ENCODE measurements at places on chromosomes 2 and 18. TPM values are rescaled to one million over a fixed set of nuclear protein-coding genes. Genes with fewer than 3 reads are reported as not detected.

DNA sequence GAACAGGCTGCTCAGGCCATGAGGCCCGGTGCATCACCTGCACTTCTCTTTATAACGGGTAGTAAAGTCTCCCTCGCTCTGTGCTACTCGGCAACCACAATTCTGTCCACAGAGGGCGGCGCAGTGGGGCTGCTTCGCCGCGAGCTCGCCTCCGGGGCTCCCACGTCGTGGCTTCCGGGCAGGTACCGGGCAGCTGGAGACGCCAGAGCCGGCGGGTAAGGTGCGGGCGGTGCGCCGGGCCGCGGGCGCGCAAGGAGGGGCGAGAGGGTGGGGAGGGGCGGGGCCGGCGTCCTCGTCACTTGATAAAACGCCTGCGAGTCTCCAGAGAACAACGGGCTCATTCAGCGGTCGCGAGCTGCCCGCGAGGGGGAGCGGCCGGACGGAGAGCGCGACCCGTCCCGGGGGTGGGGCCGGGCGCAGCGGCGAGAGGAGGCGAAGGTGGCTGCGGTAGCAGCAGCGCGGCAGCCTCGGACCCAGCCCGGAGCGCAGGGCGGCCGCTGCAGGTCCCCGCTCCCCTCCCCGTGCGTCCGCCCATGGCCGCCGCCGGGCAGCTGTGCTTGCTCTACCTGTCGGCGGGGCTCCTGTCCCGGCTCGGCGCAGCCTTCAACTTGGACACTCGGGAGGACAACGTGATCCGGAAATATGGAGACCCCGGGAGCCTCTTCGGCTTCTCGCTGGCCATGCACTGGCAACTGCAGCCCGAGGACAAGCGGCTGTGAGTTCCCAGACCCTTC is at the start of gene ITGA6:
Gene ITGA6 (plus strand): TSS at position 331 of the 734 bp plus-strand sequence.
- peak; percentile 83 for DNase-seq

DNA sequence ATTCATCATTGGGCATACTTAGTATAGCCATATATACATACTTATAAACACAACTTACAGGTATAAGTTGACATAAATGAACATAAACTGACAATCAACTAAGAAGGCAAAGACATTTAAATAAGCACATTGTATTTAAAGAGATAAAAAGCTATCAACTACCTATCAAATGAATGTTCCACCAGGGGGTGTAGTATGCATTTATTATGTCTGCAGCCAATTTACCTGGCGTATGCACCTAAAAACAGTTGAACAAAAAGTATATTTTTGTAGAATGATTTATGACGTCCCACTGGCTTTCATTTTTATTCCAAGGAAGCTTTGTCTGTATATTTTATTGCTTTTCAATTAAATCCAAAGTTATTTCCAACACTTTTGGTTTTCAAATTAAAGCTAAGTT is 323.5 kb downstream of the AFF3 start:
- DNase-seq, result no peak

DNA sequence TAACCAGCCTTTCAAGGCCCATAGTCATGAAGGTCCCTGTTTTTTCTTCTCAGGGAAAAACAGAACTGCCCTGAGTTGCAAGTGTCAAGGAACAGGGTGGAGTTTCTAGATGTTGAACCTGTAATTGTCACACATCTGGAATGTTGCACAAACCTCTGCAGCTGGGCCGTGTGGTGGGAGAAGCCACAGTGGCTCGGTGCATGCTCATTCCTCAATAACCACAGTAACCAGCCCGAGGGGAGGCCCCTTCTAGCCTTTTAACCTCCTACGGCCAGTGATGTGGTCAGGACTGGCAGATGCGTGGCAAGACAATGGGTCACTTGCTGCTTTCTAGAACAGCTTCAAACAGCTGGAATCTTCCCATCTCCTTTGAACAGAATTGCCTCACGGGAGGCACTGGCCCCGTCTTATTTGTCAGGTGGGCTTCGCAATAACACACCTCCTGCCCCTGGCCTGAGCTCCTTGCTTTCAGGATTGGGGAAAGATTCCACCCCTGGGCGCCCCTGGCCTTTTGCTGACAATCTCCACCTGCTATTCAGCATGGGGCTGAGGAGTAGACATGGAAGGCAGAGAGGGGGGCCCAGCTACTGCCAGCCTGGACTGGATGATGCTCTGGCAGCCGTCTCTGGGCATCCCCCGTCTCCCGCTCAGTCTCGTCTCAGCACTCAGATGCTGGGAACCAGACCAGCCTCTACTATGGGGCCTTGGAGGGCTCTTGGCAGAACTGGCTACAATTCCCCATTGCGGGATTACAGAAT is 102.9 kb downstream of the KLHL29 start:
- no peak for DNase-seq

DNA sequence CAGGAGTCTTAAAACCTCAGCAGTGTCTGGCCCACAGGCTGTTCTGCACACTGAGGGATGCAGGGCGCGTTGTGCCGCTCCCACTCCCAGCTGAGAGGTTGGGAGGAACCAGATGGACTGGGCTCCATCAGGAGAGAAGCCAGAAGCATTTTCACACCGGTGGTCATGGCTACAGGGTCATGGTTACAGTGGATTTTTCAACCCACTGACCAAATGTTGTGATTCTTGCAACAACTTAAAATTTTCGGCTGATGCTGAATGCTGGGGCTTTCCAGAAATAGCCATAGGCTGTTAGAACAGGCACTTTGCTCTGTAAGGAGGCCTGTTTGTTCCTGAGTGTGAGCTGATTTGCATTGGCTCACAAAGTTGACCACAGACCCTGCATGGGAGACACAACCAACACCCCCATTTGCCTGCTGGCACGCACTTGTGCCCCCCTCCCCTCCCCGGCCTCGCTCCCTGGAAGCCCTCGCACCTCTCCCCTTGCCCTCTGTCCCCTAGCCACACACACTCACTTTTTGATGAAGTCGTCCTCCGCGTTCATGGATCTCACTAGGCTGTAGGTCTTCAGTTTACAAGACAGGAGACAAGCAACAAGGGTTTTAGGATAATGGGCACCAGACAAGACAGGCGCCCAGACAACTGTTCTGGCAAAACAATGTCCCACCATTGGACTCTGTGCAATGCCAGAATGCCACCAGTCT is 3.4 kb downstream of the LPIN1 start:
- DNase-seq, result no peak

- no peak for DNase-seq
Measured at GRCh38 chr18:49754866-49755265, 58.5 kb downstream of the ACAA2 start.

- DNase-seq, result no peak
Measured at GRCh38 chr2:109290887-109291643, 162.1 kb downstream of the SH3RF3 start.

DNA sequence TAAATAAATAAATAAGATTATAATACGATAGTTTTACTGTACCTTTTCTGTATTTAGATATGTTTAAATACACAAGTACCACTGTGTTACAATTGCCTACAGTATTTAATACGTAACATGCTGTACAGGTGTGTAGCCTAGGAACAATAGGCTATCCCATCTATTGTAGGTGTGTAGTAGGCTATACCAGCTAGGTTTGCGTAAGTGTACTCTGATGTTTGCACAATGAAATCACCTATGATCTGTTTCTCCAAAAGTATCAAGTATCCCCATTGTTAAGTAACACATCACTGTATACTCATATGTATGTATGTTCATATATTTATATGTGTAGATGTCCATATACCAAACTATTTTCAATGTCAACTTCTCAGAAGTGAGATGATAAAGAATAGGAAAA is 118.2 kb upstream of the RND3 start:
- DNase-seq, result no peak

DNA sequence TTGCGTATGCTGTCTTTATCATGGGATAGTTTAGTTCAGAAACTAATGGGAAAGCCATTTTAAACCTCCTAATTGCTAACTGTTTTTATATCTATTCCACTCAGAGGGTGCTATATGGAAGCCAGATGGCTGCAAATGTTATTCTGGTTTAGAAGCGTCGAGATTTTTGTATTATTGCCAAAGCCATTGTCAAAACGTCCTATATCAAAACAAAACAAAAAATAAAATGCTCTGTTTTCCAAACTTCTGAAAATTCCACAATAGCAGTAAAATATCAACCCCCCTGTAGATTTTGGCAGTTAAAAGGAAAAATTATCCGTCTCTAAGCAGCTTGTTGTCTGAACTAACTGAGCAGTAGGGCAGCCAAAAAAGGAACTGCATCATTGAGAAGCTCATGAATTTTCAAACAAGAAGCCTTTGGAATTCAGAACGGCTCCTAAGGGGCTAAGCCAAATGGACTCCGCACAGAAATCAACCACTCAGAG is 195.4 kb upstream of the CWC22 start:
- peak; percentile 13 for DNase-seq

DNA sequence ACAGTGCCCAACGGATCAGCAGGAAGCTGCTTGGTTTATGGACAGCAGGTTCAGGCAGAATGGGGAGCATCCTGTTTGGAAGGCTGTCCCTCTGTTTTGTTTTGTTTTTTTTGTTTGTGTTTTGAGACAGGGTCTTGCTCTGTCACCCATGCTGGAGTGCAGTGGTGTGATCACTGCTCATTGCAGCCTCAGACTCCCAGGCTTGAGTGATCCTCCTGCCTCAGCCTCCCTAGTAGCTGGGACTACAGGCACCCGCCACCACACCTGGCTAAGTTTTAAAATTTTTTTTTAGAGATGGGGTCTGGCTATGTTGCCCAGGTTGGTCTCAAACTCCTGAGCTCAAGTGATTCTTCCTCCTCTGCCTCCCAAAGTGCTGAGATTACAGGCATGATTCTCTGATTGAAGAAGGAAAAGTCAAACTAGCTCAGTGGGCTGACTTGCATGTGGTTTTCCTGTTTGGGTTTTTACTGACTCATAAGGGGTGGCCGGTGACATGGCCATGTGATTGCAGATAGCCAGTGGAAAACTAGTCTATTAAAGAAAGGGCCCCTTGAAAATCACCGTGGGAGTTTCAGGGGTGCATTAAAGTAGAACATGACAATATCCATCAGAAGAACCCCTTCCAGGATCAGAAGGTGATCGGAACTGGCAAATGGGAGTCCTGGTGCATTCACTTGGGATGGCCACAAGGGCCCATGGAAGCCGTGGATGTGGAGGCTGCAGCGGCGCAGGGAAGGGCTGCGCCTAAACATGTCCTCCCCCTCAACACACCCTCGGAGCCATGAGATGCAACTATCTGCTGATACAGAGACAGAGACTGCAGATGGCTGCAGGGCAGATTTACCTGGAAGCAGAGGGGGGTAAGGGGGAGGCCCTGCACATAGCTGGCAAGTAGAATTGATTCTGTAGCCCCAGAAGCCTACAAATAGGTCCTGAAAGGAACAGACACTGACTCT is 26.5 kb downstream of the AQP12B start:
- no peak for DNase-seq

DNA sequence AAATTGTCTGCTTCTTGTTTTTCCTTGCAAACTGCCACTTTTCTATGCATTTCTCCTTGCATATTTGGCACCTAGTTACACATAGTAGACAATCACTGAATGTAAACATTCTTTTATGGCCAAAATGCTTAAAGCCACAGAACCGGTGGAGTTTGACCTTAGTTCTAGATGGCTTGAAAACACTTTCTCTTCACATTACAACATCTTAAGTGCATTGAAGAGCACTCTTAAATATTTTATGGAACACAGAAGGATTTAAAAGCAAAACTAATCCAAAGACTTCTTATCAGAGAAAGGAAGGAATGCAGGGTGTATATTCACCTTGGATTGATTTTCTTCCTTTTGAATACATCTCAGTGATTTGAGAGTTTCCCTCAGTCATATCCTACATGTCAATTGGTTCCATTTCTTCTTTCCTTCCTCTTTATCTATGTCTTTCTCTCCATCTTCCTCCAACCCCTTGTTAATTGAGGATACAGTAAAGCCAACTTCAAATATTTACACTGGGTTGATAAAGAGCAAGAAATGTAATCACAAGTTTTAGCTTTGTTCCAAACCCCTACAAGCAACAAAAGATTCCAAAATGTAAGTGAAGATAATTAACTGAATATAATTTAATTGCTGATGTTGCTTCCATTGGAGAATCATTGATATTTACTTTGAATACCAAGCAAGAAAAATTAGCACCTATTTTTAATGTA is 548.0 kb downstream of the CNTNAP5 start:
- no peak for DNase-seq

DNA sequence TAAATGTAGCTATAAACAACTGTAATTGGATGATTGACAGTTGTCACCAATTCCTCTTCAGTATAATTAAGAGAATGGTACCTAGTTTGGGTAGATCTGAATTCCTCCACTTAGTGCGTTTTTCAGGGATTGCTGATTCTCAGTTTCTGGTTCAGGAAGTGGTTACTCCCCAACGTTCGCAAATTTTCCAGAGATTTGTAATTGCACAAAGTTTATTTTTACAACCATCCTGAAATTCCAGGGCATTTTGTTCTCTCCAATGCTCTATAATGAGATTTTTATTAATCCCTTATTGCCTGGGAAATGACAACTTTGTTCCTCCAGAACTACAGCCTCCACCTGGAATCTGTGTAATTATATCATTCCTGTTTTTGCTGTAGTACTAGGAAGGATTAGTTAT is 710.6 kb upstream of the ZEB2 start:
- no peak for DNase-seq

The SERPINB10 gene
- not detected for total RNA-seq

GRCh38 chr2:27313882-27314645 is 5.8 kb upstream of the UCN start:
- DNase-seq, result no peak

The AQP4 gene
- total RNA-seq, result 1.7 TPM

GRCh38 chr18:2337552-2338141 is 233.7 kb downstream of the METTL4 start:
- DNase-seq, result no peak

The AQP12B gene
- total RNA-seq, result not detected

The ERICH2 gene
- 0.86 TPM for total RNA-seq

DNA sequence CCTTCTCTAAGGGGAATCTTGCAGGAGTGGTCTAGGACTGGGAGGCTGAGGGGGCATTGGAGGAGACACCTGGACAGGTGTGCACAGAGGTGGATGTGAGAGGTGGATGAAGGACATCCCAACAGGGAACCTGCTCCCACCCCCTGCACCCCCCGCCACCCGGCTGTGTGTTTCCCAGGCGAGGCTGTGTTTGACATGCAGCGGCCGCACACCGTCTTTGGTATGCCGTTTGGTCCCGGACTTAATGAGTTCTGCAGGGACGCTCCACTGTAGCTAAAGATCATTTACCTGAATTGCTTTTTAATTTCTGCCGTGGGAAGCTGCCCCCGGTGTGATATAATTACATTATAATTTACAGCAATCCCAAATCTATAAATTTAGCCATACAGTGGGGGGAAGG is 87.3 kb downstream of the GLI2 start:
- no peak for DNase-seq

GRCh38 chr2:122486086-122486485 is 730.6 kb downstream of the TSN start:
- no peak for DNase-seq

GRCh38 chr18:52610451-52611115 is 270.6 kb downstream of the DCC start:
- DNase-seq, result no peak

GRCh38 chr2:25829828-25830227 is 48.5 kb downstream of the ASXL2 start:
- no peak for DNase-seq

- DNase-seq, result no peak
Measured at GRCh38 chr2:70994009-70994698, 519 bp downstream of the TEX261 start.
